Activated CD4-positive, CD25-positive, alpha-beta regulatory T cell treated with anti-CD3 and anti-CD28 coated beads, Interleukin-2, amount 50 U/mL, for 24 hours (primary cell): ENCODE measurements at places on chromosomes 11 and 22.

DNA sequence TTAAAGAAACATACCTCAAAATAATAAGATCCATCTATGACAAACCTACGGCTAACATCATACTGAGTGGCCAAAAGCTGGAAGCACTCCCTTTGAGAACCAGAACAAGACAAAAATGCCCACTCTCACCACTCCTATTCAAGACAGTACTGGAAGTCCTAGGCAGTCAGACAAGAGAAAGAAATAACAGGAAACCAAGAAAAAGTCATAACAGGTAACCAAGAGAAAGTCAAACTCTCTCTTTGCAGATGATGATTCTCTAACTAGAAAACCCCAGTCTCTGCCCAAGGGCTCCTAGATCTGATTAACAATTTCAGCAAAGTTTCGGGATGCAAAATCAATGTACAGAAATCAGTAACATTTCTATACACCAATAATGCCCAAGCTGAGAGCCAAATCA, 35.6 kb downstream of the TMEM123 start:
- ATAC-seq: peak; percentile 55

- no peak for ATAC-seq
Measured at GRCh38 chr11:130846606-130847005, 69.7 kb downstream of the SNX19 start.

GRCh38 chr11:69640995-69641581, at the start of gene CCND1:
CCND1 (plus strand) TSS chr11:69641156; CDS start chr11:69641314, 158 bp downstream.
- peak; percentile 44 for ATAC-seq

DNA sequence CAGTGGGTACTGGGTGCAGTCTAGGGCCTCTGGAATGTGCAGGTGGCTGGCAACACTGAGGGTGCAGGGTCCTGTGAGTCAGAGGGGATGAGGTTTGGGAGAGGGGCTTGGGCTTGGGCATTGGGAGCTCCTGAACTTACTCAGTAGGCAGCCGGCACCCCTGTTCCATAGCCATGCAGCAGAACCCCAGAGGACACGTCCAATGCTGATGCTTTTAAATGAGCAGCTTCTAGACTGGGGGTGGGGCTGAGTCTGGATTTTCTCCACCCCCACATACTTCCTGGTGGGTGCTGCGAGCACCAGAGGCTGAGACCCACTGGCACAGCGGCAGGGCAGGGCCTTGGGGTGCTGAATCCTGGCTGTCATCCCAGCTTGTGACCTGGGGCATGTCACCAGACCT, 71.4 kb downstream of the ARHGAP8 start:
- ATAC-seq: no peak

DNA sequence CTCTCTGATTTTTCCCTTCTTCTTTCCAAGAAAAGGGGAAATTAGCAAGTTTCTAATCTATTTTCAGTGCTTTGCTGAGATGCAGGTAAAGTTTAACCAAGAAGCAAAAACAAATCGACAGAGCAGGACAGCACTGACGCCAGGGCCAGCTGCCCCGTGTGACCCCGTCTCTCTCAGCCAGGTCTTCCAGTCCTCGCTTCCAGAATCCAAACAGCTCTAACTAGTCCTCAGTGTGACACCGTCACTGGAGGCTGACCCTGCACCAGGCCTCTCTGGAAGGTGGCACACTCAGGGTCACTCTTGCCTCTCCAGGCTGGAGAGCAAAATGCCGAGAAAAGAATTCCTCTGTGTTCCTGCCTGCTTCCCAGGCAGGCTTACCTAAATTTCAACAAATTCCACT, 44.8 kb downstream of the SHANK2 start:
- no peak for ATAC-seq

- ATAC-seq: no peak
Measured at GRCh38 chr11:12459865-12460444, 82.6 kb downstream of the PARVA start.

- ATAC-seq: peak; percentile 37
Measured at GRCh38 chr11:86800076-86800959, at the start of gene PRSS23. PRSS23 (plus strand) TSS chr11:86800542; CDS start chr11:86807644, 7,102 bp downstream.
